ENCODE measurements at places on chromosomes 12 and 14.

GRCh38 chr12:55624056-55624455 lies 12.6 kb upstream of the OR10P1 start:
- DNase-seq, result no peak

- no peak for DNase-seq
These were observed 96.8 kb upstream of the FRMD6 start for GRCh38 chr14:51554953-51555352.

GRCh38 chr12:58097741-58098140 lies 156.4 kb downstream of the ATP23 start:
- DNase-seq, result no peak

GRCh38 chr12:60391051-60391450 lies 795.2 kb downstream of the SLC16A7 start:
- no peak for DNase-seq

- no peak for DNase-seq
These were observed 224.2 kb upstream of the PWP1 start for GRCh38 chr12:107461222-107461975.

DNA sequence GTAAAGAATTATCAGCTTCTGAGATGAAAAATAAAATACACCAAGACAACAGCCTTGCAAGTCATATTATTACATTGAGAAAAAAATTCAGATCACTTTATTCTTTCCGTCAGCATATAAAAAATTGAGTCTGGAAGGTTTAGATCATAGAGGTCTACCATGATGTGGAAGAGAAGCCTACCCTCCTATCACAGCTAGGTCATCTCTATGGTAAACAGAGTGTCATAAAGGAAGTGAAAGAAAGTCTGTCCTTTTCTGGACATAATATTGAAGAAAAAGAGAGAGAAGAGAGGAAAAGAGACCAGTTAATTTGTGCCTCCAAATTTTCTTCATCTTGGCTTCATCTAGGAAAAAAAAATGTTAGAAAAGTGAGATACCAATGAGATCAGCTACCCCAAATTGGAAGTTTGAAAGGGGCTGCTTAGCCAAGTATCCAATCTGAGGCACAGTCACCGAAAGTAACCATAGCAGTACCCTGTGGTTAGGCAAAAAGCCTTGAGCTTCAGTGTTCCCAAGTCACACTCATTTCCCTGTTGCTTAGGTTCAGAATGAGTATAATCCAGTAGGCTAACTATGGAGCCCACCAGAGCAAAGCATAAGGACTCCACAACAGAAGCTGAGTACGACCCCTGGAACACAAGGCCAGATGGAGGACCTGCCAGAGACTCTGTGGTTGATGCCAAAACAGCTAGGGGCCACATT lies 38.1 kb downstream of the DUSP6 start:
- no peak for DNase-seq

- DNase-seq, result no peak
These were observed 47.4 kb downstream of the NIN start for GRCh38 chr14:50783563-50783962.

GRCh38 chr12:77319166-77319565 lies 253.8 kb upstream of the E2F7 start:
- no peak for DNase-seq

DNA sequence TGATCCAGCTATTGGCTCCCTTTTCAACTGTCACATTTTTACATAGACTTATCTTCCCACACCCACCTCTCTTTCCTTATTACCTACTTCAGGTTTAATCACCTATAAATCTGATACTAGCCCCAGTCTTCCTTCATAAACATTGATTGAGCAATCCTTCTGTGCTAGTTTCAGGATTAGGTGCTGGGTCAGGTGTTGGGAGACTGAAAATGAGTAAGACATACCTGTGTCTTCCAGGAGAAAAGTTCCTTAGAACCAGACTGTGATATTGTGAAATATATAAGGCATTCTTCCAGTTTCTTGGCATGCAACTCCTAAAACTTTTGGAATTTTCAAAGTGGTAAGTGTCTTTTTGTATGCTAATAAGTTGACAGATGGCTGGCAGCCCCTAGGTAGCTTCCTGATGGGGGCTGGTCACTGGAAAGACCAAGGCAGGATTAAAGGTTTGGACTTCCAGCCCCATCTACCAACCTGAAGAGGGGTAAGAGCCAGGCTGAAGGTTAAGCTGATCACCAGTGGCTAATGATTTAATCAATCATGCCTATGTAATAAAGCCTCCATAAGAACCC lies 4.6 kb downstream of the ANO6 start:
- no peak for DNase-seq

DNA sequence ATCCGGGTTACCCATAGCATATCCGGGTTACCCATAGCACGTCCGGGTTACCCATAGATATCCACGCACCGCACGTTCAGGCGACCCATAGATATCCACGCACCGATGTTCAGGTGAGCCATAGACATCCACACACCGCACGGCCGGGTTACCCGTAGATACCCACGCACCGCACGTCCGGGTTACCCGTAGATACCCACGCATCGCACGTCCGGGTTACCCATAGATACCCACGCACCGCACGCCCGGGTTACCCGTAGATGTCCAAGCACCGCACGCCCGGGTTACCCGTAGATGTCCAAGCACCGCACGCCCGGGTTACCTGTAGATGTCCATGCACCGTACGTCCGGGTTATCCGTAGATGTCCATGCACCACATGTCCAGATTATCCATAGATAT lies 60.3 kb upstream of the SYT1 start:
- no peak for DNase-seq

DNA sequence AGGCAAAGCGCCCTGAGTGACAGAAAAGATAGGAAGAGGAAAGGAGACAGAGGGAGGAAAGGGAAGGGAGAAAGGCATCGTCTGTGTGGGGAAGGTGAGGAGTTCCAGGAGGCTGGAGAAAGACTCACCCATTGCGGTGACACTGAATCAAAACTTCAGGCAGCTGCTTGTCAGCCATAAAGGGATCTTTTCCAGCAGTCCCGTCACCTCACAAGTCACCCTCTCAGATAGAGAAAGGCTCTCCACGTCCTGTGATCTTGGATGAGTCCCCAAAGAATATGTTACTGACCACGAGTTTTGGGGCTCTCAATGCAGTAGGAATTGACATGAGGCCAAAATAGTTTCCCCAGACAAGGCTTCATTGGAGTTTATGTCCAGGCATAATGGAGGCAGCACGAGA lies 9.8 kb upstream of the GMFB start:
- DNase-seq, result no peak

- no peak for DNase-seq
These were observed 49.6 kb downstream of the GRIP1 start for GRCh38 chr12:66629138-66629870.

GRCh38 chr12:90333424-90333823 lies 621.6 kb downstream of the CCER1 start:
- no peak for DNase-seq

DNA sequence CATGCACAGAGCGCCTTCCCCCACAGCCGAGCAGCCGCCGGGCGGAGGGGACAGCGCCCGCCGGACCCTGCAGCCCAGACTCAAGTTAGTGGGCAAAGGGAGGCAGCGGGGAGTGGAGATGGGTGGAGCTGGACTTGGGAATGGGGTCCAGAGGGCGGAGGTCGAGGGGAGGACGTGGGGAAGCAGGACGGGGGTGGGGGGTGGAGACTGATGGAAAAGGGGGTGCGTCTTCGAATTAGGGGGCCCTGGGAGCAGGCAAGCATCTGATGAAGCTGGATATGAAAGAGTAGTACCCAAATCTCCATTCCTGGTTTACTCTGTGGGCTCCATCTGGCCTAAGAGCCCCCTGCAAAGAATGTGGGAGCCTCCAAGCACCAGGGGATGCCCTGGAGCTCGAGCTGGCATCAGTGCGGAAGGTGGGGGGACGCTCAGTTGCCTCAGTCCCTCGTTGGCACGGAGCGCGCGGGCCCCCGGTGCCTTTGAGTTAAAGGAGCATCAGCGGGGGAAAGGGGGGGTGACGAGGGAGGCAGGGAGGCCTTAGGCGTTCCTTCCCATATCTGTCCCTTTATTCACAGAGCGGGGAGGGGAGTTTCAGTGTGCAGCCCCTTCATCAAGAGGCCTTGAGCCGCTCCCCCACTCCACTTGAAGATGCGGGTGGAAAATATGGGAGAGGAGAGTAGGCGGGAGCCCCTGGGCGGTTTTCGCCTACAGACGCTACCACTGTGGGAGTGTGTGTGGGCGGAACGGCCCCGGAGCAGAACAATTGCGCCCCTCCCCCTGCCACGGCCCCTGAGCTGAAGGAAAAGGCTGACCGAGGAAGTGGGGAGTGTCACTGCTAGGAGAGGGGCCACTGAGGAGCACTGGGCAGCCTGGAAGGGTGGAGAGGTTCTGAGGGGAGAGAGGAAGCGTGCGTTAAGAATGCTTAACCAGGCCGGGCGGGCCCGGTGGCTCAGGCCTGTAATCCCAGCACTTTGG lies 644 bp downstream of the NAB2 start:
- DNase-seq, result peak; percentile 47

GRCh38 chr14:52026901-52027300 lies 37.6 kb downstream of the RTRAF start:
- DNase-seq, result no peak

DNA sequence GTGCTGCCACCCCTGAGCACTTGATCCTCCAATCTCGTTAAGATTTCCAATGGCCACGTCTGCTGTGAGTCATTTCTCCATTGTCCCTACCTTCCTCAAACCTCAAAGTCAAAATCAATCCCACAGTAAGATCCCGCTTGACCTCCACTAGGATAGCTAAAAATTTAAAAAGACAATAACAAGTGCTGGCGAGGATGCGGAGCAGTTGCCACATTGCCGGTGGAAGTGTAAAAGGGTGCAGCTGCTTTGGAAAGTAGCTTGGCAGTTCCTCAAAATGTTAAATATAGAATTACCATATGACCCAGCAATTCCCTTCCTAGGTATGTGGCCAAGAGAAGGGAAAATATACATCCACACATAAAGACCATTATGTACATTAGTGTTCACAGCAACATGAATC lies 9.5 kb upstream of the BCL7A start:
- DNase-seq, result no peak

GRCh38 chr12:4320497-4320852 lies 538 bp upstream of the TIGAR start:
- no peak for DNase-seq

GRCh38 chr14:58722441-58722840 lies 84.7 kb downstream of the DACT1 start:
- no peak for DNase-seq

- no peak for DNase-seq
These were observed 23.0 kb downstream of the ZBTB39 start for GRCh38 chr12:56983386-56983785.
